Astrocyte (in vitro differentiated cells and primary cell): ENCODE measurements at places on chromosomes 1 and 21.

- no peak for DNase-seq
Observed at GRCh38 chr21:32131164-32131563, 147.7 kb downstream of the MIS18A start.

DNA sequence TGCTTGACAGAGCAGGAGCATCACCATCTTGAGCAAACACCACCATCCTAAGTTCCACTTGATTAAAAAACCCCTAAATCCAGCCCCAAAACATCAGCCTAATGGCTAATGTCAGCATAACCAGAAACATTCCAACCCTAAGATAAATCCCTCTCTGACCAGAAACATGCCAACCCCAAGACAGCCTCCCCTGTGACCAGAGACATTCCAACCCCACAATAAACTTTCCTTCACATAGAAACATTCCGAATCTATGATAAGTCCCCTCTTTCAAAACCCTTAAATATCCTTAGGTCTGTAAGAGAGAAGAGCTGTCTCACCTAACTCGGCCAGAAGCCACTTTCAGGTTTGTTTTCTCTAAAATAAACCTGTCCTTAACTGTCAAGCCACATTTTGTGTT, 17.4 kb upstream of the SLC2A5 start:
- peak; percentile 54 for DNase-seq

GRCh38 chr1:57066980-57067610, 101.3 kb upstream of the C8B start:
- DNase-seq = no peak

- peak; percentile 41 for DNase-seq
Observed at GRCh38 chr1:29706936-29707335, 470.6 kb downstream of the PTPRU start.

DNA sequence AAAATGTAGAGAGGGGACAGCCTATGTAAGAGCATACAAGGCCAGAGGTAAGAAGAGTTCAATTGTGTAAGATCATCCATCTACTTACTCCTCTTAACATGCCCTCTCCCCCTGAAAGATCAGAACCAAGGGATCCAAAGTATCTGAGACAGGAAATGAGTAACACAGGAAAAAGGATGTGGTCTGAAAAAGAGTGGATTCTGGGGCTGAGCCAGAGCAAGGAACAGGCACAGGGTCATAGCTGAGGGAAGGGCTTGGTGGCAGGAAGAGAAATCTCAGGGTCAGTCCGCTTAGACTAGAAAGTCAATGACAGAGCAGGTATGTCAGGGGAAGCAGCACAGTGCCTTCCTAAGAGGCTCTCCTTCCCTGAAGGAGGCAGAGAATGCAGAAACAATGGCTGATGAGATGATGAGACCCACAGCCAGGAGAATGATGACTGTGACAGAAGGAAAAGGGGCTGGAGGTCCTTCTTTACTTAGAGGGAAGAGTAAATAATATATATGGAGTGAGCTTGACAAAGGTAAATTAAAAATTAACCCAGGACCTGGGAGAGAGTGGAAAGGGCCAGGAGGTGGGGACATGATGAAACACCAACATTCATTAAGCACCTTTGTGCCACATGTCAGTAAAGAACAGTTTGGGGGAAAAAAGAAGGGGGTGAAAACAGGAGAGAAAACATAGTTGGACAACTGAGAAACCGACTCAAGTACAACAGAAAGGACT, 26.2 kb upstream of the A3GALT2 start:
- DNase-seq = peak; percentile 92

GRCh38 chr1:52455686-52456085, 51.3 kb downstream of the PRPF38A start:
- DNase-seq = no peak

GRCh38 chr1:109997867-109998229, 13.3 kb downstream of the AHCYL1 start:
- no peak for DNase-seq

- DNase-seq = no peak
Observed at GRCh38 chr1:245380790-245381535, 226.2 kb downstream of the KIF26B start.

DNA sequence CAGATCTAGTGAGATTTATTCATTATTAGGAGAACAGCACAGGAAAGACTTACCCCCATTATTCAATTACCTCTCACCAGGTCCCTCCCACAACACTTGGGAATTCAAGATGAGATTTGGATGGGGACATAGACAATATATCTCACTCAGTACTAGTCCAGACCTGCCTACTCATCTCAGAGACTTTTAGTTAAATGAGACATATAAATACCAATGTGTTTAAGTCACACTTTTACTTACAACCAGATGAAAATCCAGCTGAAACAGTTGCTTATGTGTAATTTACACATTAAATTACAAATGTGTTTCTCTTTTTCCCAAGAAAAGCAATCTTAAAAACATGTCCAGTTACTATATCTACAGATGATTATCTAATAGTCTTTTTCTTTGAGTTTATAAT, 1145.6 kb downstream of the KCNT2 start:
- peak; percentile 8 for DNase-seq

DNA sequence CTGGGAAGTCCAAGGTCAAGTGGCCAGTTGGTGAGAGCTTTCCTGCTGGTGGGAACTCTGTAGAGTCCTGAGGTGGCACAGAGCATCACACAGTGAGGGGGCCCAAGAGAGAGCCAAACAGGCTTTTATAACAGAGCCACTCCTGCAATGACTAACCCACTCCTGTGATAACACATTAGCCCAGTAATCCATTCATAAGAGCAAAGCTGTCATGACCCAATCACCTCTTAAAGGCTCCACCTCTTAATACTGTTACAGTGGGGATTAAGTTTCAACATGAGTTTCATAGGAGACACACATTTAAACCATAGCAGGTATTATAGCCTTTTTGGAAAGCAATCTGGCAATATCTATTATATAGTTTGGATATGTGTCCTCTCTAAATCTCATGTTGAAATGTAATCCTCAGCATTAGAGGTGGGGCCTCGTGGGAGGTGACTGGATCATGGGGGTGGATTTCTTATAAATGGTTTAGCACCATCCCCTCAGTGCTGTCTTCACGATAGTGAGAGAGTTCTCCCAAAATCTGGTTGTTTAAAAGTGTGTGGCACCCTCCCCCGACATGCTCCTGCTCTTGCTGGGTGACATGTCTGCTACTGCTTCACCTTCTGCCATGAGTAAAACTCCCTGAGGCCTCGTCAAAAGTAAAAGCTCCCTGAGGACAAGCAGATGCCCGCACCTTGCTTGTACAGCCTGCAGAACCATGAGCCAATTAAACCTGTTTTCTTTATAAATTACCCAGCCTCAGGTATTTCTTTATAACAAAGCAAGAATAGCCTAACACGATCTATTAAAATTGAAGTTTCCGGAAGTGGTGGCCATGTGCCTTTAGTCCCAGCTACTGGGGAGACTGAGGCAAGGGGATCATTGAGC, 64.5 kb downstream of the CD58 start:
- peak; percentile 47 for DNase-seq

- DNase-seq = peak; percentile 67
Observed at GRCh38 chr1:93681101-93681988, at the start of gene BCAR3. TSS of gene BCAR3 (minus strand) at chr1:93681837. CDS start at chr1:93674930, 6,907 bp downstream.

- DNase-seq = no peak
Observed at GRCh38 chr1:201566933-201567801, 28.2 kb downstream of the NAV1 start.

DNA sequence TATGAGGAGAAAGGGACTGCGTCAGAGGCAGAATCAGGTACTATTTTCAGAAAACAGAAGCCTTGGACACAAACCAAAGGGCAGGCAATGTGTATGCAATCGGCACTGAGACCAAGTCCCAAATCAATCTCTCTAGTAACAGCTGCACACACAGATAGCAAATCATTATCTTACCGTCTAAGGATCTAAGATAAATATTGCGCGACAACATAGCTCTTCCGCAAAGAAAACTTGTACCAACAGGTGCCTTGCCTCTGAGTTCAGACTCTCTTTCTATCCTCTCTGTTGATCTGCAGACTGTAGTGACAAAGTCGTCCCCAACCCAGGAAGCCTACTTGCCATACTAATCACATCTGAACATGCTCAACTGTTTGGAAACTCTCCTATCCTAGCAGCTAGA, 22.6 kb upstream of the SAMD13 start:
- no peak for DNase-seq

DNA sequence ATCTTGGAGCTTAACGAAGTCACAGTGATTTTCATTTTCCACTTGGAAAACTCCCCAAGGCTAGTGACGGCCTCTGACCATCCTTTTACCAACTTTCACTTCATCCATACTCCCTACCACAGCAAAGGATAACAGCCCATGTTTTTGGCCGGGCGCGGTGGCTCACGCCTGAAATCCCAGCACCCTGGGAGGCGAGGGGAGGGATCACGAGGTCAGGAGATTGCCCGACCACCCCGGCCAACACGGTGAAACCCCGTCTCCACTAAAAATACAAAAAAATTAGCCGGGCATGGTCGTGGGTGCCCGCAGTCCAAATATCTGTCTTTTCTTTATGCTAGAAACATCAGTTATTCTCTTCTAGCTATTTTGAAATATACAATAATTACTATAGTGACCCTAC, 7.3 kb downstream of the ASPM start:
- DNase-seq = no peak

- DNase-seq = peak; percentile 11
Observed at GRCh38 chr1:231200388-231201031, 38.7 kb downstream of the TRIM67 start.

DNA sequence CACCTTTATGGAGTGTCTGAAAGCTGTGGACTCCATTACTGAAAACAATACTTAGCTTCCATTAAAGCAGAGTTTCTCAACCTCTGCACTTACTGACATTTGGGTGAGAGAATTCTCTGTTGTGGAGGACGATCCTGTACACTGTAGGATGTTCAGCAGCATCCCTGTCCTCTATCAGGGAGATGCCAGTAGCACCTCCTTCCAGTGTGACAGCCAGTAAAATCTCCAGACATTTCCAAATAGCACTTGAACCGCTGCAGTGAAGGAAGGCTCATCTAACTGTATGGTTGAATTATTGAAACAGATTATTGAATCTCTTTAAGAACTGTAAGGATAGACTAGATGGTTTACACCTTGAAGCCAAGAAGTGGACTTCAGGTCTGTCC, 3.1 kb downstream of the PRDM2 start:
- no peak for DNase-seq

DNA sequence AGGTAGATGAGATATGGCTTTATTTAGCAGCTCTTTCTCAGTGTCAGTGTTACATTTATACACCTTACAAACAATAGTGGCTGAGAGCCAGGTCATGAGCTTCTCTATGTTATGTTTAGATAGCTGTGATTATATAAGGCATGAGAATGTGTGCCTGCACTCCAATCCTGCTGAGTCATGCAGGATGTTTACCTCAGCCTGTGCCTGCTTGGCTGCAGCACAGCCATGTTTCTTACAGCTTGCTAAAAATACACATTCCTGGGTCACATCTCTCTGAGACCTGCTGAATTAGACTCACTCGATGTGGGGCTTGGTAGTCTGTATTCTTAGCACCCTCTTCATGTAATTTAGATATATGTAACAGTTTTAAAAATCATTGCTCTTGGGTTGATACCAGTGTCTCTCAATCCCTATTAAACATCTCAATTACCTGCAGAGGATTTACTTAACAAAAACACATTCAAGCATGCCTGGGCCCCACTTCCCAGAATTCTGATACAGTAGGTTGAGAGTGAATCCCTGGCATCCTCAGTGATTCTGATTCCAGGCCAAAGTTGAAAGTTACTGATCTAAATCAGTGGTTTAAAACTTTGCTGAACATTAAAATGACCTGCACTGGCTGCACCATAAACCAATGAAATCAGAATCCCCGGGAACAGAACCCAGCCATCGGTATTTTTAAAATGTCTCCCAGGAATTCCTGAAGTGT, 107.5 kb downstream of the GDAP2 start:
- DNase-seq = peak; percentile 98

GRCh38 chr1:205020466-205020865, 22.5 kb upstream of the CNTN2 start:
- no peak for DNase-seq

DNA sequence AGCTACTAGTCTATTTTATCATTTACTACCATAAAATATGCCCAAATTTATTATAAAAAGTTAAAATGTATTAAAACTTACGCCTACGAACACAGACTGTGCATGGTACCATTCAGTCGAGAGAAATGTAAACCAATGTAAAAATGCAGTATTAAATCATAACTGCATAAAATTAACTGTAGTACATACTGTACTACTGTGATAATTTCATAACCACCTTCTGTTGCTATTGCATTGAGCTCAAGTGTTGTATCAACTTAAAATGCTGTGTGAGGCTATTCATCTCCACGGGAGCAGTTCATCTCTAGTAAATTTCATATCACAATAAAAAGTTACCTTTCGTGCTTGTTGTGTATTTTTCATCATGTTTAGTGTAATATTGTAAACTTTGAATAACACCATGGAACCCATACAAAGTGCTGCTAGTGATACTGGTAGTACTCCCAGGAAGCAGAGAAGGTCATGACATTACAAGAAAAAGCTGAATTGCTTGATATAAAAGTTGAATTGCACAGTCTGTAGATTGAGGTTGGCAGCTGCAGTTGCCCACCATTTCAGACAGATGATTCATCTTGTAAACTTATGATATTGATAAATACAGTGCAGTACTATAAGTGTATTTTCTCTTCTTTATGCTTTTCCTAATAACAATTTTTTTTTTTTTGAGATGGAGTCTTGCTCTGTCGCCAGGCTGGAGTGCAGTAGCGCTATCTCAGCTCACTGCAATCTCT, 19.0 kb upstream of the CENPF start:
- no peak for DNase-seq

GRCh38 chr1:154416471-154417337, 11.6 kb downstream of the IL6R start:
- no peak for DNase-seq

DNA sequence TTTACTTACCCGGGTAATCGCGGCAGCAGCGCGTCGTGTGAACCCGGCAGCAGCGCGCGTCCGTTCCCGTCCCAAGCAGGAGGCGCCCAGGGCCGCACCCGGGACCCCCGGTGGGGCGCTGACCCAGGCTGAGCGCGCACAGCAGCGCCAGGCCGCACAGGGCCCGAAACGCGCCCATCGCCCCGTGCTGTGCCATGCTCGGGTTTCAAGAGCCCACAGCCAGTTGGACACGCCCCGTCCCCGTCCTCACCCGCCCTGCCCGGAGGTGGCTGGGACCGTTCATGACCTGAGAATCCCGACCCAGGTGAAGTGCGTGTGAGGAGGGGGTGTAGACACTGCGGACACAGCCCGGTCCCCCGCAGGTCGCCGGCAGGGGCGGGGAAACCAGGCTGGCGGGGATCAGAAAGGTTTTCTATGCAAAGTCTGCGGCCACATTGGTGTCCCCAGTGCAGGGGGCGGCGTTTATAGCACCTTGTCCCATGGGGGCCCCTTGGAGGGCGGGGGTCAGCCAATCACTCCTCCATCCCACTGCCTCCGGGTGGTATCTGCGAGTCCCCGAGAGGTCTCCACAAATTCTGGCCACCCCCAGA, at the start of gene TNFRSF18:
TSS of gene TNFRSF18 (minus strand) at position 217 of the 590 bp plus-strand sequence. CDS start at position 196, 21 bp downstream.
- no peak for DNase-seq

GRCh38 chr1:2882966-2883696, 81.6 kb upstream of the TTC34 start:
- no peak for DNase-seq
